ENCODE measurements at places on chromosomes 2 and 18.

GRCh38 chr2:149098701-149099100 is 60.2 kb downstream of the LYPD6B start:
- no peak for DNase-seq

DNA sequence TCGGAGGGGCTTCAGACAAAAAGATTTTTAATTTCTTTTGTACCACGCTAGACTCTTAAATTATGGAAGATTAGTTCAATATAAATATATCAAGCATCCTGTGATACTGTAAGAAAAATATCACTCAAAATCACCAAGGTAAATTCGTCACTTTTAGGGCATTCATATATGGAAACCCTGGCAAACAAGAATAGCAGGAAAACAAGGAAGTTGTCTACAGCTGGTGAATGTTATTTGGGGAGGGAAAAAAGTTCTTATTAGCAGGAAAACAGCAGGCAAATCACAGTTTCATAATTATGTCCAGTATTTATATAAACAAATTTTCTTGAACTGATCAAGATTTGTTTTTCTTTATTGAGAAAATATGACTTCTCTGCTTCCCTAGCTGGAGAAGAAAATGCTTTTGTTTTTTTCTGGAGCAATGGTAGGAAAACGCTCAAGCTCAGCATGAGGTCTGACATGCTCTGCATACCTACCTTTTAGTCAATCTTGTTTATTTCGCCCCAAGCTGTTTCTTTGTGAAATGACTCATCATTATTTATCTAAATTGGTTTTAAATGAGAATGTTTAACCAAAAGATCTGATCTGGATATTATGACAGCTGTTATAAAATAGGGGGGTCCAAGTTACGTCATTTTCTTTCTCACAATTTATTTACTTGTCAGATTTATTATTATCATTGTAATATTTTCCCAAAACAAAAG is 14.7 kb downstream of the LINC00305 start:
- DNase-seq = no peak

- no peak for DNase-seq
Observed at GRCh38 chr2:241417626-241418025, 61.5 kb downstream of the FARP2 start.

- DNase-seq = no peak
Observed at GRCh38 chr2:214881647-214882202, 72.2 kb upstream of the BARD1 start.

DNA sequence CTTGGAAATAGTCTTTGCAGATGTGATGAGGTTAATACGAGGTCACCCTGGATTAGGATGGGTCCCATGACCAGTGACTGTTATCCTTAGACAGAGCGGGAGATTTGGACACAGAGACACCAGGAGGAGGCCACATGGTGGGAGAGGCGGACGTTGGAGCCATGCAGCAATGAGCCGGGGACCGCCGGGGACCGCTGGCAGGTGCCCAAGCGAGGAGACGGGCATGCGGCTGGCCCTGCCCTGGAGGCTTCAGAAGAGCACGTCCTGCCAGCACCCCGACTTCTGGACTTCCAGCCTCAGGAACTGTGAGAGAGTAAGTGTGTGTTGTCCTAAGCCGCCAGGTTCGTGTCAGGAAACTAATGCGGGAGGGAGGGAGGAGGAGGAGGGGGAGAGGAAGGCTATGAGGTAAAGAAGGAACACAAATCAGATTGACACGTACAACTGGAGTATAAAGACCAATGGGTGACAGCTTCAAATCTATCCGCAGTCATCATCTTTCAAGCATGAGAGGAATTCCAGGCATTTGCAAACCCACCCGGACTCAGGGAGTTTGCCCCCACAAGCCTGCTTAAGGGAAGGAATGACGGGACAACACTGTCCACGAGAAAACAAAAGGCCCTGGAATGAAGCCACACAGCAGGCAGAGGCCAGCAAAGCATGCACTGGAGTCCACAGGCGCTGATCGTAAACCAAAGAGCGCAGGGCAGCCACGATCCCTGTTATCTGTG is 11.6 kb upstream of the BOK start:
- no peak for DNase-seq

DNA sequence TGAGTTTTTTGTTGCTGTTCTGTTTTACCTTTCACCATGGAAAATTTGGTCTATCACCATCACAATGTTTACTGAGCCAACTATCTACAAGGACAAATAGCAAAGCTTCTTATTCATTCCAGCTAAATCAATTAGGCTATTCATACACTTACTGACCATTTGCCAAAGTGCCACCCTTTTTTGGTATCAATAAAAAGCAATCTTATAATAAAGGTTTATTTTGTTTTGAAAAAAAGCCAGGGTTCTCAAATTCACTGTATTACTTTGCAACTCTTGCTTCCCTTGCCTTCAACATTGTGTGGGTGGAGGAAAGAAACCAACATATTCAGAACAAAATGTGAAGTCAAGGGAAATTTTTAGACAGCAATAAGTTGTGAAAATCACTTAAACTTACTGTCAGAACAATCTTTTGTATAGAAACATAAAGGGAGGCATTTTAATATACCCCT is 15.3 kb downstream of the PELI1 start:
- no peak for DNase-seq

- no peak for DNase-seq
Observed at GRCh38 chr2:85753035-85753524, 711 bp upstream of the ATOH8 start.
